CD4-positive, alpha-beta T cell treated with Interleukin-2 at 100 ng/mL for 4 hours (primary cell): ENCODE measurements at places on chromosomes 7 and 10.

DNA sequence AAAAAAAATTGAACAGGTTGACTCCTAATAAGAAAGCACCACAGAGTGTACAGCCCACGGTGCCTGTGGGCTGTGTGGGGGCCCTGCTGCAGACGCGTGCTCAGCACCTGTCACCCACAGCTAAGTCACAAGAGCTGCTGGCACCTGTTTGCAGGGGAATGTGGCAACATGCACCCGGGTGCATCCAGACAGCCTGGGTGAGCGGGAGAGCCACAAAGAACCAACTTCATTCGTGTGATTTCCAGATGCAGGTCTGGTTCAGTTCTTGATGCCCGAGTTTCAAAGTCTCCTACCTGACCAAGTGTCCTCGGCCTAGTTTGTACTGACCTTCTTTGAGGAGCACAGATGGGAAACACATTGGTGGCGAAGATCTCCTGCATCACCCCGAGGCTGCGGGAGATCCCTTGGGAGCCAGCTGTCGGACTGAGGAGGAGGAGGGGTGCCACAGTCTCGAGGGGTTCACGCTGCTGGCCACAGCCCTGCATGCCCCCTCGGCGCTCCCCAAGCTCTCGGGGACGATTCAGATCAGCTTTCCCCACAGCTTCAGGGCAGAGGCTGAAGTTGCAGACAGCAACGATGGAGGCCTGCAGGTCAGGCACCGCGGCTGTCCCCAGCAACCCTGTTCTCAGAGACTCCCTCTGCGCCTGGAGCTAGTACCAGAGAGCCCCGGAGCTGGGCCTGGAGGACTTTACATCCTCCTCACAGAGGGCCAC is 35.3 kb downstream of the AMZ1 start:
- no peak for DNase-seq

DNA sequence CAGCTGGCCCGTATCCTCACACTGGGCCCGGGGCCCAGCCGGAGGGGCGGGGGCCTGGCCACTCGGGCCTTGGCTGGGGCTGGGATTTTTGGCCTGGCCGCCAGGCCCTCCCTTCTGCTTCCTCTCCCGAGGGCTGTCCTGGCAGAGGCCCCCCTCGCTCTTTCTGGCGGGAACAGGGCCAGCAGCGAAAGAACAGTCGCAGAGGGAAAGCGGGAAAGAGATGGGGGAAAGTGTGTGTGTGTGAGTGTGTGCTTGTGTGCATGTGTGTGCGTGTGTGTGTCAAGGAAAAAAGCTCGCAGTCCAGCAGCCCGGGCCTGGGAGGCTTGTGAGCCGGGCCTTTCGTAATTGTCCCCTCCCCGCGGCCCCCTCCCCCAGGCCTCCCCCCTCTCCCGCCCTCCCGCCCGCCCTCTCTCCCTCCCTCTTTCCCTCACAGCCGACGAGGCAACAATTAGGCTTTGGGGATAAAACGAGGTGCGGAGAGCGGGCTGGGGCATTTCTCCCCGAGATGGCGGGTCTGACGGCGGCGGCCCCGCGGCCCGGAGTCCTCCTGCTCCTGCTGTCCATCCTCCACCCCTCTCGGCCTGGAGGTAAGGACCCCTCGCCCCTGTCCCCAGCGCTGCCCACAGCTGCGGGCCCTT is at the start of gene ELN:
TSS of gene ELN (plus strand) at position 491 of the 638 bp plus-strand sequence. CDS start at position 506, 15 bp downstream.
- no peak for DNase-seq

- no peak for DNase-seq
Measured at GRCh38 chr7:157436763-157437480, 100.1 kb downstream of the DNAJB6 start.

GRCh38 chr10:5500162-5500670 is 846 bp upstream of the CALML5 start:
- DNase-seq: no peak

GRCh38 chr7:151271699-151272355 is 23.3 kb upstream of the SMARCD3 start:
- no peak for DNase-seq

- DNase-seq: no peak
Measured at GRCh38 chr7:158074896-158075632, 512.6 kb downstream of the PTPRN2 start.

DNA sequence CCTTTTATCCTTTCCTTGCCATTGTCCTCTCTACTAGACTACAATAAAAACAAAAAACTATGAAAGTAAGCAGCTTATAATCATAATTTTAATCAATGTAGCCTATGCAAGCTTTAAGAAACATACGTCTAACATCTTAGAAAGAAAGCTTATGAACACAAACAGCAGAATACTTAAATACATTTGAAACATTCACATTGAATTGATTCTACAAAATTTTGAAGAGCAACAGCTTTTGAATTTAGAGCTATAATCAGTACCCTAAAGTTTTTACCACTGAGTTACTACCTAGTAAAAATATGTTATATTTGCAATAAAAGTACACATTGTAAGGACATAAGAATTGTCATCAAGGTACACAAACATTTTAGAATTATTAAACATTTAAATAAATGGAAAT is 7.2 kb downstream of the MEOX2 start:
- no peak for DNase-seq

DNA sequence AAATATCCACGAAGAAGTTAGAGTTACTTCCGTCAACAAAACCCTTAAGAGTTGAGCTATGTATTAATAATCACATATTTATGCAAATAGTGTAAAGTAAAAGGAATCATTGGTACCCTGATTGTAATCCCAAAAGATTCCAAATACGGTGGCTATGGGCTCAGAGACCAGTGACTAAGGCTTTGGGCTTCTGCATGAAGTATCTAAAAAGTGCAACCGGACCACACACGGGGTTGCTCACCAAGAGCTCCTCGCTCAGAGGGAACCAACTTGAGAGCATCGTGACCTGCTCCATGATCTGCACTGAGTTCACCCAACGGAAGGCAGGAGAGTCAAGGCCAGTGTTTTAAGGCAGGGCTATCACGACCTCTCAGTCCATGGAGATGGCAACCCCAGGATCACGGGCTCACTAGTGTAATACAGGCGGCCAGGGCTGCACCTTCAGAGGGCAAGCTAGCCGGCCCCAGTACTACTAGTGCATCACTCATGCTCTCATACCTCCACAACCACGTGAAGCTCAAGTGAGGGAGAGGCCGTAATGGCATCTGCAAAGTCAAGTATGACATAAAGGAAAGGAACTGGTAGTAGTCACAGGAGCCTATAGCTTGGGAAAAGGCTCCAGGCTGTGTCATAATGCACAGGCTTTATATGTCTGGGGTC is 77.1 kb upstream of the CAMK2B start:
- DNase-seq: no peak
